ENCODE measurements at places on chromosomes 1 and 21.

GRCh38 chr1:228404107-228404720 lies 2.4 kb downstream of the TRIM11 start:
- DNase-seq: no peak

DNA sequence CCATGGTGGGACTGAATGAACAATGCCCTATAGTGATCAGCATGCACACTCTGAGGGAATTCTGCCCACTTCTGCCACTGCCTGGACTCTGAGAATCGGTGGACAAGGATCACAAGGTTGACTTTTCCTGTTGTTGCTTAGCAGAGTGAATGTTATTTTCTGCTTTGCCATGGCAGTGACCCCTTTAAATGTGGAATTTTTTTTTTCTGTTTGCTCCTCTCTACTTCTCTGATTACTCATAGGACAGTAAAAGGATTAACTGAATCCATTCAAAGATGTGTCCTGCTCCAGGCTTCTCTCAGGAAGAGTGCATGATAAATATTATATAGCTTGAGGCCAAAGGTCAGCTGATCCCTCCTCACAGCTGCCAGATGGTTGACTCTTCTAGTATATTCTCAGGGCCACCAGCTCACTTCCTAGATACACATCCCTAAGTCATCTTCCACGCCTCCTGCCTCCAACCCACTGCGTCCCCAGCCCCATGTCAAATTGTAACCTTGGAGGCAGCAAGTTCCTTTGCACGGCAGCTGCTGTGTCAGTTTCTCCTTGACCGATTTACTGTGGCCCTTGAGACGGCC lies 74.0 kb upstream of the RALGPS2 start:
- DNase-seq: no peak

GRCh38 chr1:202005958-202006357 lies 4.4 kb upstream of the ELF3 start:
- peak; percentile 22 for DNase-seq

GRCh38 chr1:147213271-147213670 lies 11.9 kb downstream of the FMO5 start:
- no peak for DNase-seq

GRCh38 chr1:91872000-91872399 lies 14.0 kb downstream of the TGFBR3 start:
- no peak for DNase-seq

- peak; percentile 75 for DNase-seq
Observed at GRCh38 chr1:186741640-186742039, 61.4 kb upstream of the PTGS2 start.

DNA sequence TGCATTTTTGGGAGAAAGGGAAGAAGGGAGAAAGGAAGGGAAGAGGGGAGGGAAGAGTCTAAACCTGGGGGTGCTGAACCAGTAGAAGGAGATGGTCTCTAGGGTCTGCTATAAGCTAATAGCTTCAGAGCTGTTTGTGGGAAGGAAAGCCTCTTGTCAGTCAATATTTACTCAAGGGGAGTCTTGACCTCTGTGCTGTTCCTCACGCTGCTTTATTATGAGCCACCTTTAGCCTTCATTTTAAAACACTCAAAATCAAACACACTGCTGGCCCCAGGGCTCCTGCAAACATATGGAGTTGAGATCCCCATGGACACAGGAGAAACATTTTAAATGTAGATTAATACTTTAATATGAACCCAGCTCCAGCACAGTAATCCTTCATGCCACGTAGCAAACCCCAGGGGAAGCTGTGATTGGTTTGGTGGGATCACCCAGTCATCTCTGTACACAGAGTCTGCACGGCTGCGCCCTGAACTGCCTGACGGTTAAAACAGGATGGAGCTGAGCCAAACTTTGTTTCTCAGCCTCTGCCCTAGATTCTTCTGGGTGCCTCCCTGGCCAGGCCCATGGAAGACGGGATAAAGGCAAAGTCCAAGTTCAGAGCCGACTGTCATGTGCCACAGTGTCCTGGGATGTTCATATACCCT lies 40.2 kb upstream of the VWA5B1 start:
- peak; percentile 55 for DNase-seq

- peak; percentile 44 for DNase-seq
Observed at GRCh38 chr1:219542828-219543518, 69.9 kb downstream of the ZC3H11B start.

GRCh38 chr1:156126043-156126629 lies 11.6 kb downstream of the LMNA start:
- DNase-seq: peak; percentile 93

DNA sequence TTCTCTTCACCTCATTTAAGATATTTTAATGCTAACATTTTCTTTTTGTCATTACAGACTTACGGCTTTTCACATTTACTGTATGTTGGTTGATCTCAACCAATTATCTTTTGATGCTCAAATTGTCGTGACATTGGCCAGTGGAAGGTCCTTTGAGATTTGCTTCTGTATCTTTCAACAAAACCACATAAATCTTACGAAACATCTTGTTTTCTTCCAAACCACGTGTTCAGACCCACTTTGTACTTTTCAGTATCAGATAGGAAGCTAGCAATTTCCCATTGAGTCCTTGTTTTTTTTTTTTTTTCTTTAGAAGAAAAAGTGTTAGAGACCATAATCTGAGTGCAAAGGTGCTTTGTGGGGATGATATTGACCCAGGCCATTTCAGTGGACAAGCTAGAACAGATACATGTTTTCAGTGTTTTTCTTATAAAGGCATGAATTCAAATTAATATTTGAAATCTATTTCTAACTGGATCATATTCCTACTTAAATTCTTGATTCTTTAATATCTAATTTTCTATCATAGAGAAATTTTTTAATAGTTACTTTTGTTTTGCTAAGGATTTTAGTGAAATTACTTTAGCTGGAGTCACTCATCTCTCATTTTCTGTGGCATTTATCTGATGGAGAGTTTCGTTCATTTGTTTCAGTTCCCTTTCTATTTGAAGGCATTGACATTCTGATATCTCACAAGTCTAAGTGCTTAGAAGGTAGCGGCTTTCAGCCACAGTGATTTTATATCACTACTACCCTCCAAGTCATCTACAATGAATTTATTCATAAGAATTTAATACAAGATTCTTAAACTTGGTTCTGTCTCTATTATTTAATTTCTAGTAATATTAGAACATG lies 26.7 kb downstream of the ATG4C start:
- no peak for DNase-seq

DNA sequence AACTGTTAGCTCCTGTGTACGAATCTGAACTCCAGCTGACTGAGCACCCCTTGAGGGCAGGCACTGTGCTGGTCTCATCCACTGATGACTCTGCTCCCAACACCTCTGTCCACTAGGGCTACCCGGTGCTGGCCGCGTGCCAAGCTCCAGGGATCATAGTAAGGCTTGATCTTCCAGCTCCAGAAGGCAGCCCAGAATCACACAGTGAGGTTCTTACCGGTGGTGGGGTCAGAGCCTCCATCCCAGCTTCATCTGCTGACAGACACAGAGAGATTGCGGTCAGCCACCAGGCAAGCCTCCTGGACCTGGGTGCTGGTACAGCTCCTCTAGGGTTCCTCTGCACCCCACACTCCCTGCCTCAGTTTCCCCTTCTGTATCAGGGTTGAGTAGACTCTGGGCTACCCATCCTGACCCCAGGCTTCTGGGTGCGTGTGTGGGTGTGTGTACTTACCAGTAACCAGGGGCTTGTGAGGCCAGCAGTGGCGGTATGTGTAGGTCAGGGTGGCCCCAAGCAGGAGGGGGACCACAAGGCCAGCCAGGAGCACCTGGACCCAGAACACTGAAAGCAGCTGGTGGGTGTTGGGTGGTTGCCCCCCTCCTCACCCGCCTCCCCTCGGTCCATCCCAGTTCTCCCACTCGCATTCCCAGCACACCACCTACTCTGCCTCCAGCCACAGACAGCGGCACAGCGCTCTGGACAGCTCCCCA lies 3.4 kb downstream of the TNFRSF25 start:
- DNase-seq: no peak

GRCh38 chr1:97050506-97050905 lies 328.9 kb downstream of the PTBP2 start:
- DNase-seq: peak; percentile 4

DNA sequence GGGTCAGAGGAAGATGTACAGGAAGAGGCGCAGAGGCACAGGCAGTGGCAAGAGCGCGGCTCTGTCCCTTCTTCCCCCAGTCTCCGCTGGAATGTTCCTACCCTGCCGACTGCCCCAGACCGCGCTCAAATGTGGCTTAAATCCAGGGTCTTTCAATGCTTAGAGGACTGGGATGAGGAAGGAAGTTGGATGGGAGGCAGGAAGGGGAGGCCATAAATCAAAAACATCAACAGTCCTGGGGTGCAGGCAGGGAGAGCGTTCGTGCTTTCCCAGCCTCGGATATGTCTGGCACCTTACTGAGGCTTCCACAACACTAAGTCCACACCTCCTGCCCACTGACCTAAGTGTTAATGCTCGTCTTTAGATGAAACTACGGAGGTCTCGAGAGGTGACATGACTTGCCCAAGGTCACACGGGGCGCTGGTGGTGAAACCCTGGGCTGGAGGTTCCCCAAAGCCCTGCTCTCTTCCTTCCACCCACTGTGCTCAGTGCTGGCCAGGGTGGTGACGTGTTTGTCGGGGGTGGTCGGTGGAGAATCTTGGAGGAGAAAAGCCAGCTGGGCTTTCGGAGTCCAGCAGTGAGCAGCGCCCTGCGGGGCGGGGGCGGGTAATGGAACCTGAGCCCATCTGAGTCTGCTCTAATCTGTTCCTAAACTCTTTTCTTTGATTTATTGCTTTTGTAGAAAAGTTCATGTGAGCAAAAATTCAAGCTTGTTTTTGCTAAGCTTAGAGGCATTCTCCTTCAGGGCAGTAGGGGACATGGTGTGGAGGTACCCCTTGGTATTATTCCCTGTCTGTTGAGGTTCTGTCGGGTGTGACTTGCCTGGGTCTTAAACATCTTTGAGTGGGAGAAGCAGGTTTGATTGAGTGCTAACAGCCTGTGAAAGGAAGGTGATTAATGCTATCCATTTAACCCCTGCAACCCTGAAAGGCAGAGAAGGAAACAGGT lies 708 bp downstream of the CDA start:
- no peak for DNase-seq

GRCh38 chr1:150484861-150485260 lies 2.4 kb upstream of the TARS2 start:
- DNase-seq: peak; percentile 58

DNA sequence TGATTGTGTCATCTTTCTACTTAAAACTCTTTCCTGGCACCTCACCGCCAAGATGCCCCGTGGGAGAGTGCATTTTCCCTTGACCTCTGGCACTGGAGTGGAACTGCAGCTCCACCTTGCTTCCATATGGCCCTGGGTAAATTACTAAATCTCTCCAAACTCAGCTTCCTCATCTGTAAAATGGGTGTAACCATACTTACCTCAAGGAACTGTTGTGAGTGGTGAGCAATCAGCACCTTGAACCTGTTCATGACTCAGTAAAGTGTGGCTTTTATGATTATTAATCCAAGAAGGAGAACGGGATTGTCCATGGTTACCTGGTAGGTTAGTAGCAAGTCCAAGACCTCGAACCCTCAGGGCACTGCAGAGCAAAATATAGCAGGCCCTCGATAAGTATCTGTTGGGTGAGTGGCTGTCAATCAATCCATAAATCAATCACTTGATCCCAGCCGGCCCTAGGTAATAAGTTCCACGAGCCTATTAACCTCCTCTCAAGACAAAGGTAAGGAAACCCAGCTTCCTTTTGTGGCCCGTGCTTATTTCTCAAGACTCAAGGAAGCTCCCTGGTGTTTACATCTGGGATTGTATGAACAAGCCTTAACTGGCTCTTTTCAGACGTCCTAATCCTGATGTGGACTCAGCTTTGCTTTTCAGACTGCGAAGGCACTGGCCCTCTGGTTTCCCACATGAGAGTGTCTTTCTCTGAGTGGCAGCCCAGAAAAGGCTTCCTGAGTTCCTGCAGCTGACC lies 114.0 kb upstream of the GJB5 start:
- DNase-seq: no peak

DNA sequence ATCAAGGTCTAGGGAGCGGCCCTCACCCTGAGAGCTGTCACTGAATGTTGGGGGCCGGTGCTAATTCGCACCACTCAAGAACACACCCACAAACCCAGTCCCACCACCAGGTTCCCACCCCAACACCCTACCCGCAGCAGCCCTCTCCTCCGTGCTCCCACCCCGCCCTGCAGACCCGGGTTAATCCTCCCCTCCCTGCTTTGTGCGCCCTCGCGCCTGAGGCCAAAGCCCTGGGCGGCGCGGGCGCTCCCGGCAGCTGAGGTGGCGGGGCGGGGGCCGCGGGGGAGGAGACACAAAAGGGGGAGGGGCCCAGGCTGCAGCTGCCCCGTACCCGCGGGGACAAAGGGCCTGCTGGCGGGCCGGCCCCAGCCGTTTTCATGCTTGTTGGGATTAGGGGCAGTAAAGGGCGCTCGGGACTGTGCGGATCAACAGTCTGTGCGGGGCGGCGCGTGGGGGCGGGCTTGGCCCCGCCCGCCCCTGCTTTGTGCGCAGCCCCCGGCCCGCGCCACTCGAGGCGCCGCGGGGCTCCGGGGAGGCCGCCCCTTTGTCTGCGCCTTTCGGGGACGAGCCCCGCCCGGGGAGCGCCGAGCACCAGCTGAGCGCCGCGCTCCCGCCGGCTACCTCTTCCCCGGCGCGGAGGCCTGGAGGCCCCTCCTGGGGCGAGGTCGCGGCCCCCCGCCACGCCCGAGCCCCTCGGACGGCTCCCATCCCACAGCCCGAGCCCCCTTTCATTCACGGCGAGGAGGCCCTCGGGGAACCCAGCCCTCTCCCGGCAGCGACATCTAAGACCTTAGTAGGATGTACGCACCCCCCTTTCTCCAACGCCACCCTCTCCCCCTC lies 10.9 kb downstream of the C1orf216 start:
- DNase-seq: no peak

- no peak for DNase-seq
Observed at GRCh38 chr1:167500283-167500860, 18.0 kb downstream of the CD247 start.

- DNase-seq: peak; percentile 18
Observed at GRCh38 chr1:185376840-185377635, 60.0 kb upstream of the IVNS1ABP start.

DNA sequence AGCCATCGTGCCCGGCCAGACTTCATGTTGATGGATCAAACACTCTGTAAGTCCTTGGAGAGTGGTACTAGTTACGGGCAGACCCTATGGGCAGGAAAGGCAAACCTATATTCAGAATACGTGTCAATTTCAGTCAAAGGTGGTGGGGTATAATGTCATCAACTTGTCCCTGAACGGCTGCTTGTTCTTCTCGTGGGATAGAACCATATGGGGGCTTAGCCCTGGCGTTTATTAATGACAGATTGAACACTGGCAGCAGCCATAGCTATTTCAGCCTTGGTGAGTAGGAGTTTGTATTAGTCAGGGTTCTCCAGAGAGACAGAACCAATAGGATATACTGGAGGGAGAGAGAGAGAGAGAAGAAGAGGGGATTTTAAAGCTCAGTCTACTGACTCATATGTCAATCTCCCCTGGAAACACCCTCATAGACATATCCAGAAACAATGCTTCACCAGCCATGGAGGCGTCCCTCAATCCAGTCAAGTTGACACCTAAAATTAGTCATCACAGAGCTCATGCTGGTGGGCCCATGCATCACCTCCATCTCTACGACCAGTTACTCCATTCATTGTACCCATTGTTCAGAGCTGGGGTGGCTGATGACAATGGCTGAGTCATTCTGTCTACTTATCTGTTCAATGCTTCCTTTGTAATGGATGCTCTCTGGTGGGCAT lies 16.1 kb upstream of the AQP10 start:
- peak; percentile 48 for DNase-seq
